ENCODE measurements at places on chromosomes 1 and 21. TPM values are rescaled to one million over a fixed set of nuclear protein-coding genes. Genes with fewer than 3 reads are reported as not detected.

DNA sequence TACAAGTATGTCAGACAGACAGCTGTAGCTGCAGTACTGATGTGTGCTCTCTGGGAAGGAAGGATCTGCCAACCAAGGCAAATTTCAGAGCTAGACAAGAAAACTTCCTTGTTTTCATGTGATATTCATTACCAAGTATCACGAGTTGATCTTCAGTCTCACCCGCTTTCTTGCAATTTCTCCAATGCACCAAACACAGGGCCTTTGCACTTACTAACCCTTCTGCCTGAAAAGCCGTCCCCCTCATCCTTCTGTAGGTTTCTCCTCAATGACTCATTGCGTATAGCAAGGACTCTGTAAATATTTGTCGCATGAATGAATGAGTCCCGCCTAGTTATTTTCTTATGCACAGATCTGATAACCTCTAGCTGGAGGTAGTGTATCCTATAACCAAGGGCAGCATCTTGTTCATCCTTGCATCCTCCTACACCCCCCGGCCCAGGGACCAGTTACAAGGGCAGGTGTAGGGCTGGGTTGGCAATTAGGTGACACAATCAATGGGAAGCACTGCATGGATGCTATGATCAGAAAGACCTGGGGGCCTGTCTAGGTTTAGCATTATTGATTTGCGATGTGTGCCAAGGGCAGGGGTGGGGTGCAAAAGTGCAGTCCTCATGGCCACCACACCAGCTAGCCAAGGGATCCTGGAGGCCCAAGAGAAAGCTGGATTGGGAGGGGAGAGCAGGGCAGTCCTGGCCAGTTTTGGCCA, 51.4 kb upstream of the GPR157 start:
- DNase-seq: no peak

GRCh38 chr1:167416506-167416905, 101.8 kb downstream of the CD247 start:
- no peak for DNase-seq

DNA sequence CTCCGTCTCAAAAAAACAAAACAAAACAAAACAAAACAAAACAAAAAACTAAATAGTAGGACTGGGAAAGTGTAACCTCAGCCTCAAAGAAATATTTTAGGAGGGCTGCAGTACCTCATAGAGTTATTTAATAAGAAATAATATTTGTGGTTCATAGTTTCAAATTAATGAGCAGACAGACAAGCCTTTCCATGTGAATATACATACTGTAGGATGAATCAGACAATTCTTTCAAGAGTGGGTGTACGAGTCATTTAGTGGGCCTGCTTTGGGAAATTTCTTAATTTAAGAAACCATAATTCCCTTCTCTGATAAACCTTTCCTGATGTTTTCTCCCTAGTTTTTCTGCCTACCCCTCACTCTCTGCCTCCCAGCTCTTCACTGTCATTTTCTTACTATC, 52.5 kb downstream of the CDC14A start:
- no peak for DNase-seq

- DNase-seq: no peak
Observed at GRCh38 chr1:18951818-18952391, 4.6 kb downstream of the IFFO2 start.

DNA sequence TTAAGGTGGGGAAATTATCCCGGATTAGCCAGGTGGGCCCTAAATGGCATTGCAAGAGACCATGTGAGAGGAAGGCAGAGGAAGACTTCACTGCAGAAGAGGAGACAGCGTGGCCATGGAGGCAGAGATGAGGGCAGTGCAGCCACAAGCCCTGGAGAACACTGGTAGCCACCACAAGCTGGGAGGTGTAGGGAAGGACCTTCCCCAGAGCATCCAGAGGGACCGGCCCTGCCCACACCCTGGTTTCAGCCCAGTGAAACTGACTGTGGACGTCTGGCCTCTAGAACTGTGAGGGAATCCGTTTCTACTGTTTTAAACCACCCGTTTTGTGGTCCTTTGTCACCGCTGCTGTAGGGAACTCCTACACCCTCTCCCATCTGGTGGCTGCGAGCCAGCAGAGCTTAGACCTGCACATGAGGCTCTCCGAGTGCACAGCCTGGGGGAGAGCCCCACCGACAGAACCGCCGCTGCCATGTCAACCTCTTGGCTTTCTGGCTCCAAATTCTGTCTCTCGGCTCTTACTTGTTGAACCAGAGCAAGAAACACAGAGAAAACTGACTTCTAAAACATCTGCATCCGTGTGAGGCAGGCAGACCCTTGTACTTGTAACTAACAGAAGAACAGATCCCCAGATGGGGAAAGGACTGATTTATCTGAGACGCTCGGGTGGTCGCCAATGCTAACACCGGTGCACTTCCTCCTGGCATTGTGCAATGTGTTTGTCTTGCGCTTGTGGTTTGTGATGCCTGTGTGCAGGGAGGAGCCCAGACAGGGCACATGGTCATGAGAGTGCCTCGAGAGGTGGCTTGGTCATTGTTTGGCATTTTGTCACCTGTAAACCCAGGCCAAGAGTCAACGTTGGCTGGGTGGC, 90.8 kb upstream of the TMPRSS2 start:
- DNase-seq: no peak

DNA sequence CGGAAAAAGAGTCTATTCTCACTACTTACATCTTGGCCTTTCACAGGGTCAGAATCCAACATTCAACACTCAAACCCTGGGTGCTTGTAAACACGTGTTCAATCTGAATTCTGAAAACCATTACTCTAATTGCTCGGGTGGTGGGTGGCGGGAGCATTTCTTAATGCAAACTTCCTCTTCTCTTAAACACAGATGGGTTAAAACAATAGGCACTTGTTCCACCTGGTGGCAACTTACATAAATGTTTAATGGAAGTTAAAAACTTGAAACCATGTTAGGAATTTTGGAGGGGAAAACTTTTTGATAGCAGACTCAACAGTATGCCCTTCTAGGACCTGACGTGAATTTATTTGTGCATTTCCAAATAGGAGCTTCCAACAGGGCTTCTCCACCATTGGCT, 23.4 kb upstream of the TDRD10 start:
- no peak for DNase-seq

DNA sequence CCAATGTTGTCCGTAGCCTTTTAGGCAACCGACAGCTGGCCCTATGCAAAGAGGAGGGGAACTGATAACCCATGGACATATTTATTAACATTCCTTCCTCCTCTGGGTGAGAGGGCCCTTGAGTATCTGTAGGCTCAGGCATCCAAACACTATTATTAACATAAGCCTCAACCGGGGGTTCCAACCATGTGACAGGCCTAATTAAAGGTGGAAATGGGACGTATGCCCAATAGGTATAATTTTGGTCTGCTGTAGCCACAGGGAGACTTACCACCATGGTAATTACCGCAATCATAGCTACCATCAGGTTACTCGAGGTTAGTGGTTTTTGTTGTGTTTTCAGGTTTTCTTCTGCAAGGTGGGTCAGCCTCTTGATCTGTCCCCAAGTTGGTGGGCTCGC, 5.3 kb downstream of the DAP3 start:
- DNase-seq: no peak

- no peak for DNase-seq
Observed at GRCh38 chr1:210571356-210572284, 242.9 kb downstream of the HHAT start.

- DNase-seq: no peak
Observed at GRCh38 chr1:215617979-215618378, 50.9 kb downstream of the KCTD3 start.

DNA sequence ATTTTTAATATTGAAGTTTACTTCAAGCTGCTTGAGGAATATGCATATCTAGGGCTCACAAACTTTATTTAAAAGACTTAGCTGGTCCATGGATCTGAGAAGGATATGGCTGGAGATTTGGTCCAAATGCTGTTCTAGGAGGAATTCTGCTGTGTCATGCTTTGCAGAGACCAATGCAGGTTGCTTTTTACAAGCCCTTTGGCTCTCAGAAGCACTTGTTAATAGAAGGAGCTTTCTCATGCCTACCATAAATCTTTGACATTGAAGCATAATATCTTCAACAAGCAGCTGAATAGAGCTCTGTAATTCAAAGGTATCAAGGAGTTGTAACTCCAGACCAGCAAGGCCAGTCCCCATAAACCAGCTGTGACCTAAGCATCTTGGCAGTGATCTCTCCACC, 299.1 kb downstream of the HHAT start:
- DNase-seq: no peak

GRCh38 chr1:47241114-47242113, 9.4 kb upstream of the TAL1 start:
- DNase-seq: no peak

DNA sequence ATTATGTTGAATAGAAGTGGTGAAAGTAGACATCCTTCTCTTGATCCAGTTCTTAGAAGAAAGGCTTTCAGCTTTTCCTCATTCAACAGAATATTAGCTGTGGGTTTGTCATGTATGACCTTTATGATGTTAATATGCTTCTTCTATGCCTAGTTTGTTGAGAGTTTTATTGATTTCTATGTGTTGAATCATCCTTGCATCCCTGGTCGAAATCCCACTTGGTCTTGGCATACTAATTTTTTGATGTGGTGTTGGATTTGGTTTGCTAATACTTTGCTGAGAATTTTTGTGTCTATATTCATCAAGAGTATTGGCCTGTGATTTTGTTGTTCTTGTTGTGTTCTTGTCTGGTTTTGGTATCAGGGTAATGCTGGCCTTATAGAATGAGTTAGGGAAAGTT, 20.9 kb downstream of the CD55 start:
- DNase-seq: no peak

DNA sequence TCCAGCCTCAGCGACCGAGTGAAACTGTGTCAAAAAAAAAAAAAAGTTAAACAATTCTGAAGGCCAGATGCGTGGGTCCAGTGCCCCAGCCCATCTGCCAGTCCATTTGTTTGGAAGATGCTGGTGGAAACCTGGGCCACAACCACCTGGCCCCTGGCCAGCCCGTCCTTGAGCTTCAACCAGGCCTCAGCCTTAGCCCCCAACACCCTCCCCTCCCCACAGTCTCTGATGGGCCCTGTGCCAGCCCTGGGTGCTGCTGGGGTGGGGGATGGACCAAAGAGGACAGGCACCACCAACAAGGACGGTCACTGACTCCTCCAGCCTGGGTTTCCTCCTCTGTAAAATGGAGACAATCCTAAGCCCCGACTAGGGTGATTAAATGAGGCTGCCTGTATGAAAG, 19.6 kb upstream of the PLEKHG5 start:
- DNase-seq: no peak

DNA sequence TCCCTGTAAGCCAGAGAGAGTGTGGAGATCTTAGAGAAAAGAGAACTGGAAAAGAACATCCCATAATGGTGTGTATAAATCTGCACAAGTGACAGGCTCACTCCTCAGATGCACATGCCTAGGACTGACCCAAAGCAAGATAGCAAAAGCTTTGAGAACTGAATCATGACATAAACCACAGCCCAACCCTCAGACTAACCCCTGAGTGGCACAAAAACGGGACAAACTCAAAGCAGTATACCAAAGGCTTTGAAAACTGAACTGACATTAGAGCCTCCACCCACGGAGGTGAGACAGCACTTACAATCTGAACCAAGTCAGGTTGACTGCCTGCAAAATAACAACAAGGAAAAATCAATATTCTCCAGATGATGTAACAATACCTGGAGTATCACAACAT, 70.8 kb downstream of the TIAM1 start:
- DNase-seq: no peak

GRCh38 chr1:47180603-47181094, 9.2 kb downstream of the PDZK1IP1 start:
- DNase-seq: no peak

DNA sequence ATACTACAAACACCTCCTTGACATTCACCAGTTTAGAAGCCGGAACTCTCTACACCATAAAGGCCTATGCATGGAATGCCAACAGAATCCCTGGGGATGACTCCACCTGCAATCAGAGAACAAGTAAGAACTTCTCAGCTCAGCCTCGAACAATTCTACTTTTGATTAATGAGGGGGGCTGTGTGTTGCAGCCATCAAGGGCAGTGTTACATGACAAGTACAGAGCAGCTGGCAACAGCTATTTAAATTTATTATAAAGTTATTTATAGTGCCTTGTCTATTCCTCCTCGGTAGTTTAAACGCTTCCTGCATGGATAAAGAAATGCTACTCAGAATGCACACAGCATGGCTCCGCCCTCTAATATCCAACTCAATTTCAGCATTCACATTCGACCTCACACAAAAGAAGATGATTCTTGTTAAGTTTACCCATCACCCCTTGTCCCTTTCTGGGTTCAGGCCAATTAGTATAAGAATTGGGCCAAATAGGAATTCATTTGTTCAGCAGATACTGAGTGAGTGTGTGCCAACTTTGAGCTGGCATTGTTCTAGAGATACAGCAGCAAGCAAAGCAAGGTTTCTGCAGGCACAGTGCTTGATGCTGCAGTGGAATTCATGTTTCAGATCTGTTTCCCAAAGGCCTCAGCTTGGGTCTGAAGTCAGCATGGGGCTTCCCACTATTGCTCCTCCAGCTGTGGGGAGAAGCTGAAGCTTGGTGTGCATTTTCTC, 6.4 kb downstream of the FNDC7 start:
- DNase-seq: no peak

DNA sequence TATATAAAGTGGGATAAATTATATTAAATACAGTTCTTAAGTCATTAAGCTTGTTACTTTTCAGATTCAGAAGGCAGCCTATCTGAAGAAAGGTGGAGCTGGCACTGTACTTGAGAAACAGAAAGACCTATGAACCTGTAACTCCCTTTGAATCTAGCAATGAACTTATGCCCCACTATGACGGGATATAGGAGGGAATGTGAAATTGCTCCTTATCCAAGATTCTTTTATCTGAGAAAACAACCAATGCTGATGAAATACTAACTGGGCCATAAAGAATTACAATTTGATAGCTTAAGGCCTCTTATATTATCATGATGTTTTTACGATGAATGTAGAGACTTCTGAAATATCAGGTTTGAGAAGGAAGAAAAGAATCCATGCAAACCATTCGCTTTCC, 50.1 kb downstream of the ATP1B1 start:
- DNase-seq: no peak

GRCh38 chr1:193402977-193403376, 216.6 kb upstream of the B3GALT2 start:
- no peak for DNase-seq

ADAMTS4 gene
- total RNA-seq: 11.2 TPM

TMCO2 gene
- total RNA-seq: not detected

ZSWIM5 gene
- total RNA-seq: 2.2 TPM

PTAFR gene
- 1.9 TPM for total RNA-seq

ARHGEF2 gene
- 69.5 TPM for total RNA-seq

RGSL1 gene
- not detected for total RNA-seq

GRIK3 gene
- 5.5 TPM for total RNA-seq

All from WTC11 (cell line).